Stimulated activated CD8-positive, alpha-beta memory T cell treated with anti-CD3 and anti-CD28 coated beads, Interleukin-15, amount 100 ng/mL, for 4 hours (primary cell): ENCODE measurements at places on chromosomes 5 and 9.

DNA sequence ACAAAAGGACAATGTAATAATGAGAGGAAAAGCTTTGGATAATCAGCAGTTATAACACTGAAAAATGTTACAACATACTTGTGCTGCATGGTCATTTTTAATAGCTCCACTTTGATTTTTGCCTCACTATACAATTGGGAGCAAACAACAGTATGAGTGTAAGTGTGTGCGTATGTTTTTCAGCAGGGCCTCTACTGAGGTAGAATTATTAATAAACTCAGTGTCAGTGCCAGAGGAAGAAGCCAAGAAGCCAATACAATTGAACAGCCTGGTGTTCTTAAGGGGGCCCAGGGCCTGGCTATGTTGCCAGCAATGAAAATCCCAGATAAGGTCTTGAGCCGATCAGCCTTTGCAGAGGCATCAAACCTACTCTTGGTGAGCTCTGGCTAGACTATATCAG is 16.1 kb upstream of the RLN1 start:
- no peak for DNase-seq

- DNase-seq, result no peak
Observed at GRCh38 chr9:131585375-131585774, 40.1 kb downstream of the PRRT1B start.

GRCh38 chr9:93908591-93909241 is 46.4 kb downstream of the BARX1 start:
- DNase-seq, result no peak

- DNase-seq, result no peak
Observed at GRCh38 chr9:20361656-20362570, 260.4 kb downstream of the MLLT3 start.

DNA sequence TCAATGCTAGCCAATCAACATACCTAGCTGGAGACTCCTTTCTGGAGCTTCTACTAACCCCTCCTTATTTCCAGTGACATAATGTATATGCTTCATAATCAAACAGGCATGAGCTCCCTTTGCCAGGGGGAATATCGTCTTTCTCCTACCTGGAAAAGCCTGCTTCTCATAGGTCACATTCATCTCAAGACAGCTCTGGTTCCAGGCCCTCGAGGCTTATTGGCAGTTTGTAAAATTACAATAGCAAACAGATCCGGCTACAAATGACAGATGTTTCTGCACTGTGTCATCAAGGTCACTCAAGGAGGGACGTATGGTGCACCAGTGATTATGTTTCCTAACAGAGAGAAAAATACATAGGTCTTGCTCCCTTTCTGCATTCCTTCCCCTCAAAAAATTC is 140.0 kb downstream of the SAXO1 start:
- no peak for DNase-seq

- no peak for DNase-seq
Observed at GRCh38 chr9:82894961-82895821, 167.8 kb downstream of the RASEF start.

DNA sequence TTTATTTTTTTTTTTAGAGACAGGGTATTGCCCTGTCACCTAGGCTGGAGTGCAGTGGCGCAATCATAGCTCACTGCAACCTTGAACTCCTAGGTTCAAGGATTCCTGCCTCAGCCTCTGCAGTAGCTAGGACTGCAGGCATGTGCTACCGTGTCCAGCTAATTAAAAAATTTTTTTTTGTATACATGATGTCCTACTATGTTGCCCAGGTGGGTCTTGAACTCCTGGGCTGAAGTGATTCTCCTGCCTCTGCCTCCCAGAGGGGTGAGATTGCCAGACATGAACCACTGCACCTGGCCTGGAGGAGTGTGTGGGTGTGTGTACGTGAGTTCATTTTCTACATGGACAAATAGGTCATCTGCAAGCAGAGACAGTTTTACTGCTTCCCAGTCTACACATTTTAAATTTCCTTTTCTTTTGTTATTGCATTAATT is 33.8 kb downstream of the JMY start:
- no peak for DNase-seq

DNA sequence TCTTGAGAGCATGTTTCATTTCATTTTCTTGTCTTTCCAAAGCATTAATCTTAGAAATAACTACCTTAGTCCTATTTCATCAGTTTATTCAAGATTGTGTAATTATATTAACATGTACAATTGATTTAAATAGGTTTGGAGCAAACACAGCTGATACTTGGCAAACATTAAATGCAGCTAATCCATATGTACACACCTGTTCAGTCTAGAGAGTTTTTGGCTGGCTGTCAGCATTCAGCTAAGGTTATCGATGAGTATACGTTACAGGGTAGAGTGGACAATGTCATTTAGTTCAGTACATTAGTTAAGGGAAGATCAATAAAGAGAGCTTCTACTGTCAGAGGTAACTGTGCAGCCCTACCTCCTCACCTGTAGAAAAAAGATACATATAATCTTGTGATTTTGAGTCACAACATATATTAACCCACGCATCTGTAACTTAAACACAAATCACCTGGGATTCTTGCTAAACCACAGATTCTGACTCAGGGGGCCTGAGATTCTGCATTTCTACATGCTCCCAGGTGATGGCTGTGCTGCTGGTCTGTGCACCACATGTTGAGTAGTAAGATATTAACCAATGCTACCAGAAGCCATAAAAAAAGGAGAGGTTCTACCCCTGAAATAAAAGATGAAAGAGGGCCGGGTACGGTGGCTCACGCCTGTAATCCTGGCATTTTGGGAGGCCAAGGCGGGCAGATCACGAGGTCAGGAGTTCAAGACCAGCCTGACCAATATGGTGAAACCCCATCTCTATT is 34.1 kb upstream of the PCA3 start:
- no peak for DNase-seq

DNA sequence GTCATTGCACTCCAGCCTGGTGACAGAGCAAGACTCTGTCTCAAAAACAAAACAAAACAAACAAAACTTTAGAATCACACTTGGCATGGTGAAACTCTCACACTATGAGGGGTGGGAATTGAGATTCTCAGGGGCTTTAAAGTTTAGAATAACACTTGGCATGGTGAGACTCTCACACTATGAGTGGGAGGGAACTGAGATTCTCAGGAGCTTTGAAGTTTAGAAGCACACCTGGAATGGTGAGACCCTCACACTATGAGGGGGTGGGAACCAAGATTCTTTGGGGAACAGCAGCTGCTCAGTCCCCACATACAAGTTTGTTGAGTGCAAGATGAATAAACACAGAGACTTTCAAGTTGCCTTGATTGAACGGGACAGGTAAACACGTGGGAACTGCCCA is 149.4 kb downstream of the HSD17B3 start:
- no peak for DNase-seq

GRCh38 chr5:159419576-159419975 is 89.3 kb upstream of the IL12B start:
- no peak for DNase-seq

GRCh38 chr9:133932181-133932580 is 59.9 kb downstream of the VAV2 start:
- no peak for DNase-seq
